ENCODE measurements at places on chromosomes 6 and 20.
A peak's percentile ranks its signal among the peaks of the same experiment; 100 is the strongest.

- no peak for DNase-seq
Observed at GRCh38 chr6:108734271-108734922, 113.8 kb upstream of the ARMC2 start.

GRCh38 chr6:126625019-126625418 is 285.1 kb downstream of the CENPW start:
- no peak for DNase-seq

DNA sequence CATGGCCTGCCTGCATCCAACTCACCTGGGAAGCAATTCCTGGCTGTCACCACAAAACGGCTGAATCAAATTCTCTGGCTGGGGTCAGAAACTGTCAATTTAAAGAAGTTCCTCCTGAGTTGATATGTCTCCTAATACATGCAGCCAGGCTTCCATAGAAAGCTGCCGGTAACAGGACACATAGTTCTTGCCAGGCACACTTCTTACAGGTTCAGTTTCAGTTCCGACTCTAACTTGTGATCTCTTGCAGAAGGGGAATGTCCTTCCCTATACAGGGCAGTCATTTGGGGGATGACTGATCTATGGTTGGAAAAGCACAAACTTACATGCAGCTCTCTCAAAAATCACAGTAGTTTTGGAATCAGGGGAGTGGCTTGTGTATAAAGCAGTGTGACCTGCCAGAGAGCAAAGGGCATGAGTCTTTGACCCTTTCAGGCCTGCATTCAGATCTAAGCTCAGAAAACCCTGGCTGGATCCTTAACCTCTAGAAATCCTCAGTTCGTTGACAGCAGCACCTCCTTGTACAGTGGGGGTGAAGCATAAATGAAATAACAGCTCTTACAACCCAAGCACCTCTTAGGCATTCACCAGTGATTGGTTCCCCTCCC is 195.6 kb downstream of the SCP2D1 start:
- no peak for DNase-seq

DNA sequence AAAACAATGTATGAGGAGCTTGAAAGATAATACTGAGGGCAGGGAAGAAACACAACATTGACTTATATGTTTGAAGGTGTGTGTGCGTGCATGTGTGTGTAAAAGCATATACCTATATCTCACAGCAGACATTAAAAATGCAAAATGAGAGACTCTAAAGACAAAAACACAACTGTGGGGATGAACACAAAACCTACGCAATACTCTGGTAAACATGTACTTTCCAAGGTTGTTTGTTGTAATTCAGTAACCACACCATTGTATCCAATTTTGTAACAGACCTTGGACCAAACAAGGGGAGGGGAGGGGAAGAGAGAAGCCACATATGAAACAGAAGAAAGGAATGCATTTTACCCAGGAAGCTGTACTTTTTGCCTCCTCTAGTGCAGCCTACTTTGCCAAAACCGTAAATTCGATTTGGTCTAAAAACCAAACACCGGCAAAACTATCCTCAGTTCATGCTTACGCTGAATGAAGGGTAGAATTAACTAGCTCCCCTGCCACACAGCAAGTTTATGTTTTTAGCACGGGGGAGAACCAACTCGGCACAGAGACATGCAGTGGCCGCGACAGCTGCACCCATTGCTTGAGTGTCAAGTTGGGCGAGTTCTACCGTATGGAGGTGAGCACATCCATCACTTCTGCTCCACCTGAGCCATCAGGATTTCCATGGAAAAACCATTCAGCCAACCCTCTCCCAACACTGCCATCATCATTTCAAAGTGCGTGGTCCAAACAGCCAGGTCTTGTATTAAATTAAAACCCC is 50.0 kb downstream of the CNKSR3 start:
- no peak for DNase-seq

DNA sequence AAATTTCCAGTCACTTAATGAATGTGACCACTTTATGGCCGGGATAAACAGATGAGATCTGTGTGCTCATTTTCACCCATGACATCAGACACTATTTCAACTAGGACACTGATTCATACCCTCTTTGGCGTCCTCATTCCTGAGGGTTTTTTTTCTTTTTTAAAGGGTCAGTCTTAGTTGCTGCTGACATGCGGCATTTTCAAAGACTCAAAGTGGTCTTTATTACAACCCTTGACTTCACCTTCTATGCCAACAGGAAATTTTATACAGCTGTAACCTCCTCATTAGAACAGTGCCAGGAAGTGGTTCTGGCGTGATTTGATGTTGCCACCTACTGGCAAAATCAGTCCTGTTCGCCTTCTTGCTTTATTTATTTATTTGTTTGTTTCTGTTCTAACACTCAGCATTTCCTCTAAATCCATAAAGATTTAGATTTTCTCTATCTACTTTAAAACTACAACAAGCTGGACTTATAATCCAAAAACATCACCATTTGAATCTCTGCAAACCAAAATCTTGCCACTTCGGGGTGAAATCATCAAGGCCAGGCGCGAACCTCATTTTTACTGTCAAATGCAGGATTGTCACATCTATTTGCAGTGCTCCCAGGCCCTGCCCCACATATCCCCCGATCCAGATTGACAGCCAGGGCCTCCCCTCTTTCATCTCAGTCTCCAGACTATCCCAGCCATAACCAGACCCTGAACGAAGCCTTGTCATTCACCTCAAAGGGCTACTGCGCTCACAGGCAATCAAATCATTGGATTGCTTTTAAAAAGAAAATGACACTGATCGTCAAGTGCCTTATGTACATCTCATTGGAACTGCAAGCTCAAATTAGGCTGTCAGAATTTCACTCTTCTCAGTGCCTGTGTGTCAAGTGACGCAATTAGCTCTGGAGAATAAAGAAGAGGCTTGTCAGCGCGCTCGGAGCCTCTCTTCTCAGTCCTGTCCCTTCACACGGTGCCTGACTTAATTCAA is 77.5 kb downstream of the C6orf118 start:
- no peak for DNase-seq

- no peak for DNase-seq
Observed at GRCh38 chr6:17349427-17349826, 44.0 kb upstream of the CAP2 start.

GRCh38 chr20:20731945-20732296 is 19.5 kb upstream of the RALGAPA2 start:
- DNase-seq = no peak

DNA sequence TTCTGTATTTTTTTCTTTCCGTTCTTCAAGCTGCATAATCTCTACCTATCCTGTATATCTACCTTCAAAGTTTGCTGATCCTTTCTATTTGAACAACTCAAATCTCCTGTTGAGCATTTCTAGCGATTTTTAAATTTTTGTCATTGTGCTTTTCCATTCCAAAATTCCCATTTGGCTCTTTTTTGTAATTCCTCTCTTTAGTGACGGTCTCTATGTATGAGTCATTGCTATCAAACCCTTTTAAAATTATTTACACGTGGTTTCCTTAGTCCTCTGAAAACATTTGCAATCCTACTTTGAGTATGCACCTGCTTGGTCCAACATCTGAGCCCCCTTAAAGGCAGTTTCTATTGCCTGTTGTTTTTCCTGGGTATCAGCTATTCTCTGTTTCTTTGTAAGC is 100.5 kb upstream of the FOXC1 start:
- no peak for DNase-seq

GRCh38 chr20:63941282-63942081 is 14.7 kb downstream of the UCKL1 start:
- DNase-seq = peak; percentile 39

- DNase-seq = no peak
Observed at GRCh38 chr6:98539741-98540140, 294.6 kb upstream of the POU3F2 start.

DNA sequence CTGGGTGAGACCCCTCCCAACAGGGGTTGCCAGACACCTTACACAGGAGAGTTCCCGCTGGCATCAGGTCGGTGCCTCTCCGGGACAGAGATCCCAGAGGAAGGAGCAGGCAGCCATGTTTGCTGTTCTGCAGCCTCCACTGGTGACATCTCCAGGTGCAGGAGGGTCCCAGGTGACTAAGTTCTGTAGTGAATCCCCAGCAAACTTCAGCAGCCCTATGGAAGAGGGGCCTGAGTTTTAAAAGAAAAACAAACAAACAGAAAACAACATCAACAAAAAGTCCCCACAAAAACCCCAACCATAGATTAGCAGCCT is 515.1 kb downstream of the FRK start:
- DNase-seq = no peak

GRCh38 chr6:4615891-4616290 is 160.3 kb upstream of the CDYL start:
- DNase-seq = no peak
